ENCODE measurements at places on chromosomes 4 and X. TPM values are rescaled to one million over a fixed set of nuclear protein-coding genes. Genes with fewer than 3 reads are reported as not detected.

The LRRC66 gene
- 0.47 TPM for total RNA-seq

The ENPEP gene
- 0.78 TPM for total RNA-seq

The IL2 gene
- not detected for total RNA-seq

The CT45A6 gene
- not detected for total RNA-seq

The REELD1 gene
- total RNA-seq, result not detected

DNA sequence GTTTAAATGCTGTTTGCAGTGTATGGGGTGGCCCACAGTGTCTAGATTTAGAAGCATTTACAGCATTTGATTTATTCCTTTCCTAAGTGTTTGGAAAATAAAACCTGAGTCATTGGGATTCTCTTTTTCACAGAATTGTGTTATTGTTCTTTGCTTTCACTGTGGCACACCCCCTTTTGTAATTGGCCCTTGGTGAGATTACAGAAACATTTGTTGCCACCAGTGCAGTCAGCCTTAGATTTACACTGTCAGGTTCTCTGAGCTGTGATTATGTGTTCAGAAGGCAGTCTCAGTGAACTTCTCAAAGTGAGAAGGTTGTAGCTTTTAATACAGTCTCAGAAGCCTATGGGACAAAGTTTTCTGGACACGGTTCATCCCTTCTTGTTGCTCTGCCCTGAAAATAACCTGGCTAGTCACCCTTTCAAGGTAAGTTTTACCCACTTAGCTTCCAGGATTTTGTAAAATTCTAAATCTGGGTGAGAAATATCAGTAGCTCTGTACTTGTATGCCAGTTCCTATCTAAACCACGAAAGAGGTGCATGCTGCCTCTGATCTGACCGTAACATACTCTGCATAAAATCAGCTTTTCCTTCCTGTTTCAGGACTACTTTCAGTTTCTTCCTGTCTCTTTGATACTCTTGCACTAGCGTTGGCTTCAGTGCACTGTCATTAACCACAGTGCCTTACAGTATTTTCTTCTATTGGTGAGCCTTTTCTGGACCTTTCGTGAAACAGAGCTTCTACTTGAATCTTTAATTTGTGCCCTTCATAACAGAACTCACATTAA is 12.6 kb downstream of the RUFY3 start:
- no peak for DNase-seq

- DNase-seq, result no peak
Measured at GRCh38 chr4:75557696-75558095, 1.8 kb downstream of the ODAPH start.

GRCh38 chrX:122552286-122552800 is 631.7 kb upstream of the GRIA3 start:
- DNase-seq, result no peak

- DNase-seq, result no peak
Measured at GRCh38 chr4:7813674-7814073, 126.0 kb downstream of the AFAP1 start.

DNA sequence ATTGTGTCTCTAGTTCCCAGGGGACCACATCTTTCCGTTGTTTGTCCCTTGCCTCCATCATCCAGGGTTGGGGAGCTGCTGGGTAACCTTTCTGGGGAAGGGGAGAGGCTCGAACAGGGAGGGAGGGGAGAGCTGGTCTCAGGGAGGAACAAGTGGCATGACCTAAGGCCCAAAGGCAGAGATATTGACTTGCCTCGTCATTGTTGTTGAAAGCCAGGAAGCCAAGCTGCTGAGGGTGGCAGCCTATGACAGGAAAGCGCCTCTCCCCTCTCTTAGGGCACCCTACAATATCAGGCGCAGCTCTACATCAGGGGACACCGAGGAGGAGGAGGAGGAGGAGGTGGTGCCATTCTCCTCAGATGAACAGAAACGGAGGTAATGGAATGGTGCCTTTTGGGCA is 20.8 kb downstream of the ZNF185 start:
- no peak for DNase-seq

DNA sequence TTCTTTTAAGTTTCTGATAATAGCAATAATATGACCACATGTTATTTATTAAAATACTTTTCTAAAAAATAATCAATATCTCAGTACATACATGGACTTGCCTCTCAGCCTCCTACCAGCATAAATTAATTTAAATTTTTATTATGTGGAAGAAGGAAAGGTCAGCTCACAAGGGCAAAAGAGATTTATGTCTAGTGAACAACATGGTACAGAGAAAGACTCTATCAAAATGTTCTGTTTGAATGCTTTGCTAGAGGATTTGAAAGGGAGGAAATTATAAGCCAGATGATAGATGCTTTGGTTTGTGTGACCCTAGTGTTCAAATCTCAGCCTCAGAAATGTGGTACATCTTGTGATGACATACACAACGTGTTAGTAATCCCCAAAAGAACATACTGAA is 94.3 kb downstream of the DKK2 start:
- DNase-seq, result no peak

DNA sequence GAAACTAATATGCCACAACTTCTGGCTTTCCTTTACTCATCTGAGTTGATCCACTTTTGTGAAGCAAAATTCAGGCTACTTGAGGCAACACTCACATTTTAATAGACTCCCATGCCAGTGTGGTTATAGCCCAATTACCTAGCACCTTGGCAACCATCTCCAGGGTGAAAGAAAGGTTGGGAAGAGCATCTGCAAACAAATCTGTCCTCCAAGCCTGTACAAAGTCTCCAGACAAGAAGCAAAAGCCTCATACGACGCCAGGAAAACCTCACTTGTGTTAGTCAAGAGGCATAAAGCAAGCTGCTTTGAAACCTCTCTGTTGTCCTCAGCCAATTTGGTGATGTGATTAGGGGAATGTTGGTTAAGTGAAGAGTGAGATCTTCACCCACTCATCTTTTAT is 246.6 kb downstream of the THOC2 start:
- no peak for DNase-seq

- DNase-seq, result no peak
Measured at GRCh38 chrX:153371256-153371655, 29.9 kb downstream of the PNMA6E start.

DNA sequence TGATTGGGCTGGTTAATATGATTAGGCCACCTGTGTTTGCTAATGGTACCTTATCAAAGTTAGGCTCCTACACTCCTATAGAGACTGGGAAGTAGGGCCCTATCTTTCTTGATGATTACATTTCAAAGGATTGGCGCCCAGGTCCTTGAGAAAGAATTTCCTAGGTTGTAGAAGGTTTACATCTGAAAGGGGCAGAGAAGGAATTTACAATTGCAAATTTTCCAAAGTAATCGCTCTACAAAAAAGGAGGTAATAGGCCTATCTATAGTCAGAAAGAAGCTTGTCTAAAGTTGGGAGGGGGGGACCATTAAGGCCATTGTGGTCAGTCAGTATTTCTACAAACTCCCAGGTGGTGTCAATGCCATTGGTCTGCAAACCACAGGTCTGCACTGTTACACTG is 638.4 kb downstream of the IL1RAPL1 start:
- DNase-seq, result no peak

Data from occipital lobe (tissue), 3 donors.